ENCODE measurements at places on chromosomes 7 and 10.

DNA sequence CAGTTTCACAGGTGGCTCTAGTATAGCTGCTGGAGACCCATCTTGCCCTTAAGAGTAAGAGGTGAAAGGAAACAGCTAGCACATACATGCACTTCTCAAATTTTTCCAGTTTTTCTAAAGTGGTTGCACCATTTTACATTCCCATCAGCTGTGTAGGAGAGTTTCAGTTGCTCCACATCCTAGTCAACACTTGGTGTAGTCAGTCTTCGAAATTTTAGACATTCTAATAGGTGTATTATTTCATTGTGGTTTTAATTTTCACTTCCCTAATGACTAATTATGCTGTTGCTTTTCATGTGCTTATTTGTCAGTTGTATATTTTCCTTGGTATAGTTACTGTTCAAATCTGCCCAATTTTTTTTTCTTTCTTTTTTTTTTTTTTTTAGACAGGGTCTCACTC, 9.5 kb upstream of the HACD1 start:
- no peak for DNase-seq

GRCh38 chr7:98745722-98746318, 124.0 kb downstream of the TMEM130 start:
- DNase-seq: peak; percentile 64

DNA sequence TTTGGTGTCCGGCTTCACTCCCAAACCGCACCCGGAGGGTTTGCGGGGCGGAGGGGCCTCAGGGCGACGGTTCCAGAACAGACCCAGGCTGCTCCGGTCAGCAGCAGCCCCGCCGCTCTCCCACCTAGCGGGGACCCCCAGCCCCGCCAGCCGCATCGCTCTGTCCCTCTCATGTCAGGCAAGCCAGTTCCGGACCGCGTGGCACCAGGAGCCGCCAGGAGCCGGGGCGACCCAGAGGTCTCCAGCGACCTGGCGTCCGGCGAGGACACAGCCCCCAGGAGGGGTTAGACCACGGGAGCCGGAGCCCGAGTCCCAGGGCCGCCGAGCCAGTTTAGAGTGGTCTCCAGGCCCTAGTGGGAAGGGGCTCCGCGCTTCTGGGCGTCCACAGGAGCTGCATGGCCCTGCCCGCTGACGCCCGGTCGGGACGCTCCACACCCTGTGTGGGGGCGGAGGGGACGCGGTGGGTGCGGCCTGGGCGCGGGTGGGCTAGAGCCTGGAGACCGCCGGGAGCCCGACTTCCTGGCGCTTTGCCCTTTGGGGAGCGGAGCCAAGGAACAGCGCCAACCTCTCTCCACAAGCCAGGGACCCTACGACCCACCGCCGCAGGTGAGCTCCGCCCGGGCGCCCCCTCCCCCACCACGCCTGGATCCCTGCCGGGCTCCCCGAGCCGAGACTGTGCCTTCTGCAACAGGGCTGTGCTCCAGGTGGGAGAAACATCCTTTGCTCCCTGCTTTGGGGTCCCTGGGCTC, 43.4 kb downstream of the ZNF117 start:
- no peak for DNase-seq

- no peak for DNase-seq
Measured at GRCh38 chr7:71538210-71538609, 406.3 kb downstream of the GALNT17 start.

DNA sequence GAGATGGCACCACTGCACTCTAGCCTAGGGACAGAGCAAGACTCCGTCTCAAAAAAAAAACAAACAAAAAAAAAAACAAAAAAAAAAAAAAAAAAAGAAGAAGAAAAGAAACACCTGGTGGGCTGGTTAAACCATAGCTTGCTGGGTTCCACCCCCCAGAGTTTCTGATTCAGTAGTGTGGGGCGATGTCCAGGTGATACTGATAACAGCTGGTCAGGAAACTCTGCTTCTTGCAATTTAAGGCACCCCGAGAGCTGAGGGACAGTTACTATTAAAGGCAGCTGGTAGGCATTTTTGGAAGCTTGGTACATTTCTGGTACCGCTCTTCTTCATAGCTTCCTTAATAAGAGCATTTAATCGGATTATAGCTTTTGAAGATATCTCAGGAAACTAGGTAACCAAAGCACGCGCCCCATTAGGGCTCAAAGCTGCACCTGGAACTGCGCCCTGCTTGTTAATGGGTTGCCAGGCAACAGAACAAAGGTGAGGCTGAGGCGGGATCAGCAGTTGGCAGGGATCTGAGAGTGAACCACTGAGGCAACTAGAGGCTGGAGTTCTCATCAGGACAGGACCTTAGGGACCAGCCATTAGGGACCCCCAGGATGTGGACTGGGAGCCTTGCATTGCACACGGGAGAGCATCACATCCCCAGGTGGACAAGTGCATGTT, 6.5 kb upstream of the SDK1 start:
- no peak for DNase-seq

- DNase-seq: peak; percentile 55
Measured at GRCh38 chr10:101095550-101096213, 33.9 kb downstream of the KAZALD1 start.

DNA sequence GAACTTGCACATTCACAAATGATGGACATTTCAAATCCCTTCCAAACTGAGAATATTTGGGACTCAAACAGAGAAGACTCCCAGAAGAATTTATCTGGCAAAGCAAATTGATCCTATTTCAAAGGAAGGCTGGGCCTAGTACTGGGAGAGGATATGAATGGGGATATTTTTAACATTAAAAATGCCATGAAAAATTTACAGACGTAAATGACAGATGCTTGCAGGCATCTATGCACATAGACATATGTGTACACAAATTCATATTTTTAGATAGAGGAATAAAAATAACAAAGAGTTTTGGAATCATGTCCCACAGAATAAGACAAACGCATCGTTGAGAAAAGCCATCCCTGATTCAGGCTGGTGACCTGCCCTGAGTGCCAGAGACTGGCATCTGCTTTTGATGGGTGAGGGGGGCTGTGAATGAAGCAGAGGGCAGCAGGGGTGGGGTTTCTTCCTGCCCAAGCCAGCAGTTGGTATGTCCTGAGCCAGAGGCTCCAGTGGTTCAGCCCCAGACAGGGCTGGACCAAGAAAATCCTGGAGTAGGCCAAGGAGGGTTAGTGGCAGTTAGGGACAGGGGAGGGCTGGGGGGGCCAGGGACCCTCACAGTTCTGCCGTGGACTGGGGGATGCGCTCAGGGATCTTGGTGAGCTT, 138.5 kb downstream of the SLIT1 start:
- no peak for DNase-seq

DNA sequence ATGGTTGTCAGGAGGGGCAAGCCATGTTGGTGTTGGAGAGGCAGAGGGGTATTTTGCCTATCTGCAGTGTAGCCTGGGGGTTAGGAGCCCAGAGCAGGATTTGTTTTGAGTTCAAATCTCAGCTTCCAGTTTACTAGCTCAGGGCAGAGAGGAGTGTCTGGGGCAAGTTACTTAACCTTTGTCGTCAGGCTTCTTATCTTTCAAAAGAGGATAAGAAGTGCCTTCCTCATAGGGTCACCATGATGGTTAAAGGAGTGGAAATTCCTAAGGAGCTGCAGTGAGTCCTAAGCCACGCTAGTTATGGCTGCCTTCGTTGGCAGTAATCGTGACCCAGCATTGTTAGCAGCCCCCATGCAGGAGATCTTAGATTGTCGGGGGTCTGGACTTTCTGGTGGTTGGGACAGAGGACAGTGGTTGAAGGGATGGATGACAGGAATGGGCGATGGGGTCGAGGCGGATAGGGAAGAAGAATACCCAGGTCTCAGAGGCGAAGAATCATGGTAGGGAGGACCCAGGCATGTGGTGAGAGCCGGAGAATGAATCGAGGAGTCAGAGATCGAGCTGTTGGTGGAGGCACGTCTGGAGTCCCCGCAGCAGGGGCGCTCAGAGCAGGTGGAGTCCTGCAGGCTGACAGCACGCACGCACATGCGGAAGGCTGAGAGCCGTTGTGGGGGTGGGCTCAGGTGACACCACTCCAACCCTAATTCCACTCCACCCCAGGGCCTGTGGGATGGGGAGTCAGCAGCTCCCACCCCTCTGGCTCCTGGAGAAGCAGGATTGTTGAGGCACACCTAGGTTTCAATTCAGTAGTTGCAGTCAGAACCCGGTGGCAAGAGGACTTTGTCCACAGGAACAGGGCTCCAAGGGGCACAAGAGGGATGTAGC, 11.6 kb downstream of the ADCK2 start:
- DNase-seq: no peak

DNA sequence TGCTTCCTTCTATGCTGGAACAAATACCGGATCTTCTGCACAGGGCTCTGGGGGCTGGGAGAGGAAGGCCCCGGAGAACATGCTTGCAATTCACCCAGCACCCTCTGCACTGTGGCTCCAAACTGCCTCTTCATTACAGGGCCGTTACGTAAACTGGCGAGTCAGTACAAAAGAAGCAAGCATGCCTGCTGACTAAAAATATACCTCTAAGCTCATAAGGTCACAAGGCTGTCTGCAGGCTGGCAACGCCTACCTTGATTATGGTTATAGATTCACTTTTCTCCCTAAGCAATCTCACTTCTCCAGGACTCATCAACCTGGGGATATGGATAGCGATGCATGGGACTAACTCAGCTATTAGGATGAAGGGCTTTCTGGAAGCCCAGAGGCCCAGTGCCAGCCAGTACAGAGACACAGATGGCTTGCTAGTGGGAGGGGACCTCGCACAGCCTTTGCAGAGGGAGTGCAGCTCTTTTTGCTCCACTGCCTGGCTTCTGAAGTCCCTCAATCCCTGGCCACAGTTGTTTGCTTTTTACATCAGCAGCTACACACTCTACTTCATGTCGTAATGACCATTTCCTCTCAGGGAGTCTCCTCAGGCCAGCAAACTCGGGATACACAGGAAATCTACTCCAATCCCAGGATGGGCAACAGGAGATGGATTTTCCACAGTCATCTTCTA, 96.1 kb downstream of the SH3PXD2A start:
- no peak for DNase-seq

DNA sequence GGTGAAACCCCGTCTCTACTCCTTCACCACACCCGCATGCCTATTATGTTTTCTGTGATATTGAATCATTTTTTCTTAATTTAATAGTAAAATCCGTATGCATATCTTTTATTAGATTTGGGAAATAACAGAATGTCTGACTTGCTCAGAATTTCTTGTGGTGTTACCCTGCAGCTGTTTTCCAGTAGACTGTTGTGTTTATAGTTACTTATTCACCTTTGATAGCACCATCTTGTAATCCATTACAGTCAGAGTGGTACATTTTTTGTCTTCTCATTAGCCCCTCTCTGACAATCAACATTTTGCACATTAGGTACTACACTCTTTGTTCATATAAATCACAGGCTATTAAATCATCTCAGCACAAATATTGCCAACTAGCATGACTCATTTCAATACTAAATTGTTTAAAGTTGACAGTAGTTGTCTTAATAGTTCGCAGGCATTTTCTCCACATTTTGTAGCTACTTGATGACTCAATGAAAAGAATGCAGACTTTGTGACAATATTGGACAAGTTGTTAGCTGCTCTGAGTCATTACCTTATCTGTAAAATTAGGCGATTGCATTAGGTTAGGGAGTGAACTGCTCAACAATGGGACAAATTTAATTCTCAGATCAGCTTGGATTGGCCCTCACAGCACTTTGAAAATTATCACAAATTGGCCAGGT, 17.8 kb upstream of the SLC16A12 start:
- no peak for DNase-seq

GRCh38 chr7:35677582-35678356, 17.2 kb downstream of the HERPUD2 start:
- no peak for DNase-seq

DNA sequence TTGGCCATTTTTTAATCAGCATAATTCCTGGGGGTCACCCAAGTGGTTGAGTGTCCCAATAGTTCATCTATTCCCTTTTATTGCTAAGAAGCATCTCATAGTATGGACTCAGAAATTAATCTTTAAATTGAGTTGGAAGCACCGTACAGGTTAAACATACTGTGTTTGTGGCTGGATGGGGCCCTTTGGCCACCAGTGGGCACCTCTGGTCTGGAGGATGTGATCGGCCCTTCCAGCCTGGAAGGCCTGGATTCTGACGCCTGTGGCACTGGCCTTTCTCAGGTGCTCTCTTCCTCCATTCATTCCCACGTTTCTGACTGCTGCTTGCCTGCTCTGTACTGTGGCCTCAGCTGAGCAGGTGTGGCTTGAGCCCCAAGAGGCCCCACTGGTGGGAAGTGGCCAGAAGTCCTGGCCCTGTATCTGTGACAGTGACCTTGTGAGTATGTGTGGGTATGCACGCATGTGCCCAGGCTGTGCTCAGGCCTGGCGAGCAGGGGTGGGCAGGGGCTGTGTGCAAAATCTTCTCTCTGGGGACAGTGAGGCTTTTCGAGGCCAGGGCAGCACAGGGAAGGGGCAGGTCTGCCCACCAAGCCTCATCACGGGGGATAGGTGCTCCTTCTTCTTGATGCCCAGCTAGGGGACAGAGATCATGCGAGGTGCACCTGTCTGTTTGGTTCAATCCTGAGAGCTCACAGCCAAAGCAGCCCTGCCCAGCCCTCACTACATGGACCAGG, 30.1 kb downstream of the LDB3 start:
- no peak for DNase-seq

DNA sequence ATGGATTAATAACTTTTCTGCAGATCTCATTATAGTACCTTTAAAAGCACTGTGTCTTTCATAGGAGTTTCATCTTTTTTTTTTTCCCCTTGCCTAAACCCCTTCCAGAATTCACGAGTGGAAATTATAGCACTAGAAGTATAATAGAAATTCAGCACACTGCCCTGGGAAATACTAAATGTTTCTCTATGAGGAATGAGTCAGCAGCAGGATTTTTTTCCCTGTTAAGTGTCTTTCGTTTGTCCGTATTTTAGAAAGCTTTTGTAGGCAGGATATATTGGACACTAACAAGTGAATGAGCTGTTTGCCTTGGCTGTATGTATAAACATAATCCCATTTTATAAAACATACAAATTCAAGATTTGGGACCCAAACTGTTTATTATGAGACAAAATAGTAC, 105.8 kb downstream of the EXOC4 start:
- DNase-seq: no peak

DNA sequence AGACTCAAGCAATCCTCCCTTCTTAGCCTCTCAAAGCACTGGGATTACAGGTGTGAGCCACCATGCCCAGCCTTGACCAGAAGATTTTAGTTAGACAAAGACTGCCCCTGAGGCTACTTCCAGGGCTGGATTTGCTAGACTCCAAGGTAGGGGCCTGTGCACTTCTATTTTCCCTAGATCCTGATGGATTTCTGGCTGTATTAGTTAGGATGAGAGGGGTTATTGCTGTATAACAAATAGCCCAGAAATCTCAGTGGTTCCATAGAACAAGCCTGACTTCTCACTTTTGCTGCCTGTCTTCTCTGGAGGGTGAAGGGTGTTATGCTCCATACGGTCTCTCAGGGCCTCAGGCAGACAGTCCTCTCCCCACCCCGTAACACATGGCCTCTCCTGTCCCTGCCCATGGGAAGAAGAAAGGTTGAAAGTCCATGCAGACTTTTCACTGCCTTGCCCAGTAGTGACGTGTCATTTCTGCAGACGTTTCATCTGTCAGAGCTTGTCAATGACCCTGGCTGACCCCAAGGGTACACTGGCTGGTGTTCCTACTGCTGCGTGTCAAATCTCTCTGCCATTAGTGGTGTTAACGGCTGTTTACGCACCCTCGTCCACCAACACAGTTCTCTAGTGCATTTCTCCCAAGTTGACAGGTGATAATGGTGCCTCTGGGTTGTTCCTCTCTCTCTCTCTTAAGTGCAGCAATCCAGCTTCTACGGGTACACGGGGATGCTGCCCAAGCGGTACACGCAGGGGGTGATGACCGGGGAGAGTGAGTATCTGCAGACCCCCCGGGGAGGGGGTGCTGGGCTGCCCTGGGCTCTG, 11.6 kb downstream of the SLC29A4 start:
- no peak for DNase-seq

Data from stimulated activated CD4-positive, alpha-beta T cell treated with anti-CD3 and anti-CD28 coated beads, Interleukin-1b, Interleukin-23, amount 100 ng/mL, for 1 hour (primary cell).